Vein endothelial cell (primary cell): ENCODE measurements at places on chromosomes 7 and 10. TPM values are rescaled to one million over a fixed set of nuclear protein-coding genes. Genes with fewer than 3 reads are reported as not detected.

The SPRN gene
- not detected in 2 replicates for total RNA-seq

The RBM48 gene
- 7.2 and 8.5 TPM in 2 replicates for total RNA-seq

The DOCK1 gene
- total RNA-seq, result 105 and 108 TPM in 2 replicates

The NAT16 gene
- not detected in 2 replicates for total RNA-seq

The CHST12 gene
- total RNA-seq, result 8.2 and 9.1 TPM in 2 replicates

The EPHA1 gene
- total RNA-seq, result 0.33 TPM in 1 of 2 replicates, not detected in the other

The LRRC18 gene
- total RNA-seq, result not detected in 2 replicates

The PTF1A gene
- total RNA-seq, result not detected in 2 replicates

The PKD2L1 gene
- not detected in 2 replicates for total RNA-seq

The ITGA8 gene
- under 0.01 and 0.57 TPM in 2 replicates for total RNA-seq

The EMX2 gene
- total RNA-seq, result not detected in 2 replicates

The AKR1E2 gene
- 7.2 and 15.7 TPM in 2 replicates for total RNA-seq

The SPAM1 gene
- not detected in 2 replicates for total RNA-seq

The GOT1 gene
- 20.3 and 23.2 TPM in 2 replicates for total RNA-seq

The SEMA4G gene
- 1.9 and 2.9 TPM in 2 replicates for total RNA-seq

The THSD7A gene
- 32.0 and 36.6 TPM in 2 replicates for total RNA-seq

The FOXK1 gene
- 44.6 and 51.9 TPM in 2 replicates for total RNA-seq

The TRPV5 gene
- total RNA-seq, result 0.10 TPM in 1 of 2 replicates, not detected in the other

The PGAM2 gene
- total RNA-seq, result not detected in 2 replicates

The SH2D4B gene
- total RNA-seq, result under 0.01 and 0.10 TPM in 2 replicates

The WDR86 gene
- total RNA-seq, result not detected in 2 replicates

The KLHL7 gene
- 30.7 and 35.1 TPM in 2 replicates for total RNA-seq

The PRKCQ gene
- total RNA-seq, result under 0.01 TPM in 1 of 2 replicates, not detected in the other

The CDNF gene
- 0.86 and 1.6 TPM in 2 replicates for total RNA-seq

The TMEM178B gene
- total RNA-seq, result under 0.01 TPM in 1 of 2 replicates, not detected in the other

The UBE2D1 gene
- 14.7 and 20.4 TPM in 2 replicates for total RNA-seq

The NPC1L1 gene
- not detected in 2 replicates for total RNA-seq

The UTF1 gene
- total RNA-seq, result not detected in 2 replicates

The METTL2B gene
- 29.0 and 35.6 TPM in 2 replicates for total RNA-seq

The POU6F2 gene
- total RNA-seq, result not detected in 2 replicates

The PRPS1L1 gene
- total RNA-seq, result not detected in 2 replicates

The NRP1 gene
- 219 and 351 TPM in 2 replicates for total RNA-seq

The MMD2 gene
- total RNA-seq, result not detected in 2 replicates

The HHEX gene
- 65.0 and 71.9 TPM in 2 replicates for total RNA-seq

The SVOPL gene
- not detected in 2 replicates for total RNA-seq

The RGS10 gene
- total RNA-seq, result 12.4 and 17.5 TPM in 2 replicates

The PNLIPRP2 gene
- not detected in 2 replicates for total RNA-seq

The NYAP1 gene
- total RNA-seq, result 4.0 and 4.6 TPM in 2 replicates

The KNDC1 gene
- total RNA-seq, result not detected in 2 replicates

The PPP1R3A gene
- not detected in 2 replicates for total RNA-seq

The CRTAC1 gene
- total RNA-seq, result 1.3 and 3.4 TPM in 2 replicates

The NEUROD6 gene
- not detected in 2 replicates for total RNA-seq

The C7orf33 gene
- total RNA-seq, result not detected in 2 replicates

The MET gene
- total RNA-seq, result 103 and 106 TPM in 2 replicates

The PNLIP gene
- total RNA-seq, result not detected in 2 replicates

The ECHDC3 gene
- 1.3 and 11.9 TPM in 2 replicates for total RNA-seq

The PRLHR gene
- not detected in 2 replicates for total RNA-seq

The SHOC2 gene
- 44.4 and 55.7 TPM in 2 replicates for total RNA-seq
